ENCODE measurements at places on chromosomes 3 and 15. TPM values are rescaled to one million over a fixed set of nuclear protein-coding genes. Genes with fewer than 3 reads are reported as not detected.

MCTP2 gene
- 0.61 TPM for total RNA-seq

LRRC3B gene
- total RNA-seq, result not detected

CD200 gene
- total RNA-seq, result not detected

SEMA3B gene
- total RNA-seq, result 4.9 TPM

MOBP gene
- not detected for total RNA-seq

ADGRG7 gene
- not detected for total RNA-seq

TUBGCP5 gene
- total RNA-seq, result 24.7 TPM

PLA2G4D gene
- total RNA-seq, result not detected

KCNMB3 gene
- total RNA-seq, result 0.92 TPM

HHATL gene
- not detected for total RNA-seq

KCNAB1 gene
- total RNA-seq, result not detected

PPP2R3A gene
- total RNA-seq, result 2.8 TPM

GREM1 gene
- total RNA-seq, result not detected

ARMC8 gene
- 13.9 TPM for total RNA-seq

ITPR1 gene
- total RNA-seq, result 41.3 TPM

LIPH gene
- 6.0 TPM for total RNA-seq

ZNF660 gene
- 0.12 TPM for total RNA-seq
